ENCODE measurements at places on chromosomes 3 and 15.
A peak's percentile ranks its signal among the peaks of the same experiment; 100 is the strongest.

GRCh38 chr3:58351920-58352319, 19.2 kb downstream of the PXK start:
- no peak for DNase-seq

GRCh38 chr3:198107840-198108734, 148.1 kb downstream of the LMLN start:
- no peak for DNase-seq

- no peak for DNase-seq
Observed at GRCh38 chr3:39501968-39502837, 34.7 kb downstream of the MOBP start.

DNA sequence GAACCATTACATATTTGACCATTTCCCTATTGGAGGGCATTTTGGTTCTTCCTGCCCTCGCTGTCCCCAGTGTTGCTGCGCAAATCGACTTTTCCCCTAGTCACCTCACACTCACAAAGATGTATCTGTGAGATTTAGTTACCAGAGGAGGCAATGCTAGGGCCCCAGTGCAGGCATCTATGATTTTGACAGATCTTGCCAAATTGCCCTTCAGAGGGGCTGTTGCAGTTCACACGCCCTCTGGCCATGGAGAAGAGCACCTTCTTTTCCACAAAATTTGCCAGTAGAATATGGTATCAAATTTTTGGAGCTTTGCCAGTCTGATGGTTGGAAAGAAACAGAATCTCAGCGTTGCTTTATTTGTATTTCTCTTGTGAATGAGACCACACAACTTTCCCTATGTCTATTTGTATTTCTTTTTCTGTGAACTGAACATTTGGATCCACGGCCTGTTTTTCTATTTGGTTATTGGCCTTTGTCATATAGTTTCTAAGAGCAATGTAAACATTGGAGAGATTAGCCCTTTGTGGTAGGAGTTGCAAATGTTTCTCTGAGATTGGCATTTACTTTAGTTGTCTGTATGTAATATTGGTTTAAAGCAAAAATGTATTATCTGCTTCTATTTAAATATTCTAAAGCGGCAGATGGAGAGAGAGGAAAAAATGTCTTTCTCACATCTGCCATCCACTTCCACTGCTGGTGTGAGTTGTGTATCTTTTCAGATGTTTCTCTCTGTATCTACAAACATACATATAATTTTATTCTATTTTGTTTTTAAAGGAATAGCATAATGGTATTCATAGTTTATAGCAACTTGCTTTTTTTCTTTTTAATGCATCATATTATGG, 66.1 kb downstream of the DNASE1L3 start:
- no peak for DNase-seq

- peak; percentile 92 for DNase-seq
Observed at GRCh38 chr3:49092938-49093852, 676 bp downstream of the QRICH1 start.

DNA sequence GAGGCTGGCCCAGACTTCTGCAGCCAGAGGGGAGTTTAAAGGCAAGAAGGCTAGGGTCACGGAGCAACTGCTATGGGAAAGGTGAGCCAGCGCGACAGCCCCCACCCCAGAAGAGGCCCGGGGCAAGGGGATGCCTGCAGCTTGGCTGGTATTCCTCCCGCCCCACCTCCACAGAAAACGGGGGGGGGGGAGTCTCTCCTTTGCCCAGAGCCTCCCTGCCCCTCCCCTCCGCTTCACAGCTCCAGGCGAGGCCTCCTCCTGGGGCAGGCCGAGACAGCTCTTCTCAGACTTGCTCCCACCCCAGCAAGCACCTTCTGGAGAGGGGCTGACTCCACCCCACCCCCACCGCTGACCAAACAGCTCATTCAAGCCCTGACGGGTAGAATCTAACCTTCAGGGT, 13.4 kb downstream of the ANP32A start:
- DNase-seq, result no peak

DNA sequence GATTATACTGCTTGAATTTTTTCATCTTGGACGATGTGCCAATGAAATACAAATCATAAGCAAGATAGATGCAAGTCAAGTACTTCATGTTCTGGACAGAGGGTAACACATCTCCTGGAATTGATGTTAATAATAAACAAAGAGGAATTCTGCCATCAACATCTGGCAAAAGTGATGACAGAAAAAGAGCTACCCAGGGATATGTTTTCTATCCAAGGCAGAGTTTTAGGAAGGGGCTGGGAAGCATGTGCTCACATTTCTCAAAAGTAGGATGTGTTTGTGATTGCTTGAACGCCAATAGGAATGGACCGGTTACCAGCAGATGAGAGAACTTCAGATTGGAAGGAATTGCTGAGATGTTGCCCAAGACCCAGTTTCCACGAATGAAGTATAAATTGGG, 242.6 kb upstream of the AGTR1 start:
- no peak for DNase-seq

DNA sequence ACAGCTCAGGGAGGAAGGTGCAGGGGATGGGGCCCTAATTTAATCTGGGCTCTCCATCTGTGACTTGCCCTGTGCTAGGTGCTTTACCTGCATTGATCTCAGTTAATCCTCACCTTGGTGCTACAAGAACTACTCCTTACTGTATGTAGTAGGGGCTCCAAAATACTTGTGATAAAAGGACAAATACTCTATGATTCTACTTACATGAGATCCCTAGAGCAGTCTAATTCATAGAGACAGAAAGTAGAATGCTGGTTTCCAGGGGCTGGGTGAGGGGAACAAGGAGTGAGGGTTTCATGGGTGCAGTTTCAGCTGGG, 67.2 kb downstream of the SLC6A1 start:
- no peak for DNase-seq

GRCh38 chr3:171895900-171896299, 52.8 kb downstream of the TMEM212 start:
- no peak for DNase-seq

DNA sequence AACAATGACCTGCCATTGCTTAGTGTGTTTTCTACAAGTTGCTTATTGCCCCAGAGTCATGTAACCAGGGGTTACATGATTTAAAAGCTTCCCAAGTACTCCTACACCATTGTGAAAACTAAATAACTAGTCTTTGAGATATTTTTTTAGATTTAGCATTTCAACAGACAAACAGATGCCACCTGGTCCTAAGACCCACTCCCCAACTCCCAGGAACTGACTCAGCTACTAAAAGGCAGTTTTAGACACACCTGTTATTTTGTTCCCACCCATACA, 28.1 kb upstream of the KBTBD12 start:
- DNase-seq, result no peak

GRCh38 chr3:52110502-52110901, 43.7 kb downstream of the POC1A start:
- DNase-seq, result no peak

DNA sequence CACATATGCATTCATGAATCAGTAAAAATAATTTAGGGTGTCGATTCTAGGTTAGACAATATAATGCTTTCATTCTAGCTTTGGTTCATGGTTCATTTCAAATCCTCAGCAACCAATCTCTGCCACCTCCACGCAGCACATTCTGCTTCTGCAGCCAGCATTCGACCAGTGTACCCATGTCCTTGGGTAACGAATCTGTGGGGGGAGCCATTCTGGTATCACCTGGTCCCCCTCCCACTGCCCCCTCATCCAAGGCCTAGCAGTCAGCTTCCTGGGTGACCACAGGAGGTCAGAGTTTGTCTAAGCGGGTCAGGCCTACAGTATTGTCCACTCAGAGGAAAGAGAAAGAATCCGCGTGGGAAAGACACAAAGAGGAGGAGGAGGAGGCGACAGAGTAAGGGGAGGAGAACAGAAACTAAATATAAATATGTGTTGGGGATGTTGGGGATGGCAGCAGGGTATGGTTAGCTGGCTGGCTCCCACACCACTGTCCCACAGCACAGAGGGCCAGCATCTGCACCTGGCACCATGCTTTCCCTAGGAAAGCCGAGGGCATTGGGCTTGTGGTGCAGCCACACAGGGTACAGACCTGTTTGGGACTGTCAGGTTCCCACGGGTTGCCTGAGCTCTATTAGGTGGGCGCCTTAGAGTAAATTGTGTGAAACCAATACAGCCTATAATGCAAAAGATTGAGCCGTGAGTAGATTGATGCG, 12.1 kb downstream of the PAK6 start:
- no peak for DNase-seq

DNA sequence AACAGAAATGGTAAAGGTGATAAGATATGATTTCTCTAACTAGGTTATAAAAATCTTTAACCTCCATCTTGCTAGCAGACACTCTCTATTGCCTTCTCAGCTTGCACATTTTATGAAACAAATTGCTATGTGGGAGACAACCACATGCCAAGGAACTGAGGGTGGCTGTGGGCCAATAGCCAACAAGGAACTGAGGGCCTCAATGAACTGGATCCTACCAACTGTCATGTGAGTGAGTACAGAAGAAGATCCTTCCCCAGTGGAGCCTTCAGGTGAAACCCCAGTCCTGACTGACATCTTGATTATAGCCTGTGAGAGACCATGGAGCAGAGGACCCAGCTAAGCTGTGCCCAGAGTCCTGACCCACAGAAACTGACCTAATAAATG, 129.2 kb upstream of the LRIG1 start:
- DNase-seq, result no peak

DNA sequence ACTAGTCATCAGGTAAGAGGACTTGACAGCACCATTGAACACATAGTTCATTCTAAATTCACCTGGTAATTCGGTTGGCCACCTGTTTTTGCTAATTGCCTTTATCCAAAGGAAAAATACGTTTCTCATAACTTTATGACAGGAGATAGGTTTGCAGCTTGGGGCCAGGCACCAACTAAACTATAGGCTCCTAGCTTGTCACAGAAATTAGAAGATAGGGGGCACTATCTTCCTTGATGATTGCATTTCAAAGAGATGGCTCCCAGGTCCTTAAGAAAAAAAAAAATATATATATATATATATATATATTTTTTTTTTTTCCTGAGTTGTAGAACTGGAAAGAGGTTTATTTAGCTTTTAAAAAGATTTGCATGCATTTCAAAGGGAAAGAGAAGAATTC, 563.6 kb downstream of the NAALADL2 start:
- no peak for DNase-seq

DNA sequence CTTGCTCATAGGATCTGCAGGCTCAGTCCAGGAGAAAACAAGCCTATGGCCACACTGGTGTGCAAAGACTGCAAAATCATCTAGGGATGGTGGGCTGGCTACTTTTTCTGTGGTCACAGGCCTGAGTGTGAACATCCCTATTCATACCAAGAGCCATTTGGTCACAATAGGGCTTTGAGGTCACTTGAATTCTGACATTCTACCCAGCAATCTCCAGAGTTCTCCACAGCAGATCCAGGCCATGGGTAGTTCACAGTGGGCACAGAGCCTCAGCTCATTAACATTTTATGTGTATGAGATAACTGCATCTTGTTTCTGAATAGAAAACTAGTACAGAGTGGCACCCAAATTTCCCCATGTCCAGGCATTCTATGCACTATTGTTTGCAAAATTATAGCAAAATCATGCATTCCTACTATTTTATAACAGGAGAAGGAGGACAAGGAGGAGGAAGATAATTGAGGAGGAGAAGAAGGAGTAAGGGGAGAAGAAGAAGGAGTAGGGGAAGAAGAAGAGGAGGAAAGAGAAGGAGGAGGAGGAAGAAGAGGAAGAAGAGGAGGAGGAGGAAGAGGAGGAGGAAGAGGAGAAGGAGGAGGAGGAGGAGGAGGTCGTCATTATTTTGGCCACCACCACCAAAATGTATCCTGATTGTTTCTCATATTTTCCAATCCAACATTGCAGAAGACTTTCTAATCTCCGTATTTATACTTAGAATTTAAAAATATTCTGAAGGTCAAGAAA, 129.0 kb downstream of the SEMA6D start:
- DNase-seq, result no peak

DNA sequence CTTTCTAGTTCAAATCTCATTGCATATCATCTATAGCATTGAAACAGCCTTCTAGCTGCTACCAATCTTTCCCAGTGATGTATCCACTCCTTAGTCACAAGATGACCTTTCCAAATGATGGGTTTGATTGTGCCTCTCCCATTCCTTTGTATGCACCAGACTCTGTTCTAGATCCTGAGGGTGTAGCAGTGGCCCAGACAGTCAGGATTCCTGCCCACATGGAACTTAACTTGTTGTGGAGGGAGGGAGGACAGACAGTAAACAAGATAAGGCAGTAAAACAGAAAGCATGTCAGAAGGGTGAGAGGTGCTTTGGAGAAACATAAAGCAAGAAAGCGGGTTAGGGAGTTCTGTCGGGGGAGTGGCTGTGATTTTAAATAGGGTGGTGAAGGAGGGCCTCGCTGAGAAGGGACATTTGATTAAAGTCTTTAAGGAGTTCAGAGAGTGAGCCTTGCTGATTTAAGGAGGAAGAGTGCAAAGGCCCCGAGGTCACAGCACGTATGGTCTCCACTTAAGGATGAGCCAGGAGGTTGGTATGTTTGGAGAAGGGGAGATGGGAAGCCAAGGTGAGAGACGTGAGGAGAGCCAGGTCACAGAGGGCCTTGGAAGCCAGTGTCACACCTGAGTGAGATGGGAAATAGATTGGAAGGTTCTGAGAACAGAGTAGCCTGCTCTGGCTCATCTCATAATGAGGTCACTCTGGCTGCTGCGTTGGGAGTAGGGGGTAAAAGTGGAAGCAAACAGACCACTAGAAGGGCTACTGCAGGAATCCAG, 38.3 kb downstream of the FAM43A start:
- no peak for DNase-seq

DNA sequence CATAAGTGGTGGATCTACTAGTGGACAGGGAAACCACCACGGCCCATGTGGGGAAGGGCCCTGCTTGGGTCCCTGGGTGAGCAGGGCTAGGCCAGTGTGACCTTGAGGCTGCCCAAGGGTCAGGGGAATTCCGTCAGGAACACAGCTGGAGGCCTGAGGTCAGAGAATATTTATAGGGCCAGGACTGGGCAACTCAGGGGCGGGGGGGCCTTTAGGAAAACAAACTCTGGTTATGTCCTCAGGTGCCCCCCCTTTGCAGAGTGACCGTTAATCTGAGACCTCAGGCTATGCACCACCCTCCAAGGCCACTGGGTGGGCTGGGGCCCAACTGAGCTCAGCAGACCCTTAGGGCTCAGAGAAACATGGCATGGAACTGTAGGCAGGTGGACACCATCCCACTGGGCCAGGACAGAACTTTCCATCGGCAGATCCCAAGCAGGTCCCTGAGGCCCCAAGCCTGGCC, 2.5 kb downstream of the TWF2 start:
- no peak for DNase-seq

DNA sequence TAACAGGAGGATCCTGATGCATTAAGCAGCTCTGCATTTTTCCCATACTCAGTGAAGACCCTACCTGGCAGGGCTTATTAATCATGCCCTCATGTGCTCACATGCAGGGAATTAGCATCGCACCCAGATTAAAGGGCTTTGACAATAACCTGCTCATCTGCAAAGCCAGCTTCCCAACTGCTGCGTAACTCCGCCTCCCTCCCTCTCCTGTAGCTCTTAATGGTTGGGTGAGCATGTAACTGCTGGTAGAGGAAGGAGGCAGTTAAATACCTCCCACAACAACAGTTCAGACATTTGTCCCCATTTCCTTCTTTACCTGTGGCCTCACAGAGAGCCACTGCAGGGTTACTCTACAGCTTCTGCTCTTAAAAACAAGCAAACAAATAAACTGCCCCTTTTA, 203.6 kb upstream of the WNT5A start:
- no peak for DNase-seq

- DNase-seq, result no peak
Observed at GRCh38 chr3:158991146-158991705, 189.4 kb downstream of the MFSD1 start.
